Spinal cord (tissue), 10 donors: ENCODE measurements at places on chromosomes 13 and 19.

GRCh38 chr19:1009041-1009980, 9.1 kb downstream of the GRIN3B start:
- DNase-seq = no peak

DNA sequence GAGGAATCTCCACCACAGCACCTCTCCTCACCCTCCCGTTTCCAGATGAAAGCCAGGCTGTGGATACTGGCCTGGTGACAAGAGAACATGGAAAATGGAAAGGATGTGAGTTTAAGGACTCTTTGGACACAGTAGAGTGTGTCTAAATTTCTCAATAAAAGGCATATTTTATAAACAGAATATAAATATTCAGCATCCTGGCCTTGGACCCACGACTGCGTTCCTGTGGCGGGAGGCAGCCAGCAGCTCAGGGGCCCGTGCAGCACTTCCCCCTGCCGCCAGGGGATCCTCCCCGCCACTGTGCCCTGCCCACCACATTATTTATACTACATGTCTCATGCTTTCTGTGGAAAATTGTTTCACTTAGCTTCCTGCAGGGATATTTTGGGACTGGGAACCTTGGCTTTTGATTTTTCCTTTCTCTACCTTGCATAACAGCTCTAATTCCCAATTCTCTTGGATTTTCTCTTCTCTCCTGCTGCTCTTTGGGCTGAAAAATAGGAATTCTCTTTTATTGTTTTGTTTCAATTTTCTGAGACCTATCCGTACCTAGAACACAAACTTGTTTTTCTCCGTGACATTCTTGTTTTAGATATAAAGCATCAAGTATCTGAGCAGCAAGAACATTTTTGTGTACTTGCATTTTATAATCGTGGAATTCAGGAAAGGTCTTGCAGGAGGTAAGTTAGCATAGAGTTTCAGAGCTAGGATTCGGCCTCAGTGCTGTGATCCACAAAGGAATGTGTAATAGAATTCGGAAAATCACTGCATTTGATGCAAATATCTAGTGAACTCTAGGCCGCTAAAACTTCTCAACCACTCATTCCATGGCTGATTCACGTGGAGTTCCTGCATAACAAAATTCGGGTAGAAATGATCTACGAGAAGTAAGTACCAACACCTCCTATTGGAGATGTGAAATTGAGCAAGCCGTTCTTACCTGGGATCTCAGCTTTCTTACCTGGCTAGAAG, 107.7 kb upstream of the SPATA13 start:
- no peak for DNase-seq

- no peak for DNase-seq
These were observed 93.5 kb upstream of the MRI1 start for GRCh38 chr19:13670846-13671245.

DNA sequence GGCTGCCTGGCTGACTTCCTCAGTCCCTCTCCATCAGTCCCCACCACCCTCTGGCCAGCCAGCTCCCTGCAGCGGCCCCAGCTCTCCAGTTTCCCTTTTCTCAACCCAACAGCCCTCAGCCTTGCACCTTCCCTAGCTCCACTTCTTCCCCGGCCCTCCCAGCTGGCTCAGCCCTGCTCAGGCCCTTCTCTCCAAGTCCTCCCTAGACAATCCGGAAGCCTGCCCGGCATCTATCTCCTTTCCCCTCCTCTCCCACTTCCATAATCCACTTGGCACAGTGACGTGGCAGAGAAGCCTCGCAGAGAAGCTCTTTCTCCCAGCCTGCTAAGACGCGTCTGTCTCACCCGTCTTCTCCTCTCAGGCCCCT, 1.1 kb downstream of the UBXN6 start:
- DNase-seq = no peak
